ENCODE measurements at places on chromosomes 7 and 10.
A peak's percentile ranks its signal among the peaks of the same experiment; 100 is the strongest.

GRCh38 chr7:21543528-21544302 is 876 bp downstream of the DNAH11 start:
- DNase-seq: no peak

- no peak for DNase-seq
Measured at GRCh38 chr7:12638851-12639456, 48.5 kb upstream of the ARL4A start.

DNA sequence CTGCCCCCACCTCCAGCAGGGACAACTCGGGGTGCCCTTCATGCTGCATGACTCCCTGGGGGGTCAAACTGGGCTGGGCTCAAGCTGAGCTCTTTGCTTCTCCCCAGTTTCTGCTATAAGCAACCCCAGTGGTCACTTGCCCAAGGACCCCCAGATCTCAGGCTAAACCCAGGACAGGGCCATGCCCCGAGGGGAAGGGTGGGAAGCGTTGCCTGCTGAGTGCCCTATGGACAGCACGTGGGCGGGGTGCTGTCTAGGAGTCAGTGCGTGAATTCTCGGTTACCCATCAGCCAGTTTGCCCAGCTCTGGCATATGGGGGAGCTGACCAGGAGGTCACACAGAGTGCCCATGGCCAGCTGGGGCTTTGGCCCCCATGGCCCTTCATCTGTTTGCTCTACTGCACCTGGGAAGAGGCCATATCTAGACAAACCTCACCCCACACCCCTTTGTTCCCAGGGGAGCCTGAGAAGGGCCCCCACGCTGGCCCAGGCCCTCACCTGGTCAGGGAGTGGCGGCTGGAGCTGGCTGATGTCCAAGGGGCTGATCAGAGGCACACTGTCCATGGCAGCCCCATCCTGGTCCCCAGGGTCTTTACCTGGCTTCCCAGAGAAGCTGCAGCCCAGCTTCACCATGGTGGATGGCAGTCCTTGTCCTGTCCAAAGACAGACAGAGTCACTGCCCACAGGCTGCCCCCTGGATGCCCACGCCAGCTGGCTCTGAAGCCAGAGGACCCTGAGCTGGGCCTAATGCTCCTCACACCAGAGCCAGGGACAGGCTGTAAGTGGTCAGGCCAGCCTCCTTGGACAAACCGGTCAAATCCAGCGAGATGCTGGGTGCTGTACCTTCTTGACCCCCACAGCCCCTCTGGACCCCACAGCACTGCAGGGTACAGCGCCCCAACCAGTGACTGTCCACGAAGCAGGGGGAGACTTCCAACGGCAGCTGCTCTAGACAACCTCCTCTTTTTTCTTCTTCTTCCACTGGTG is 8.0 kb downstream of the CALY start:
- DNase-seq: no peak

DNA sequence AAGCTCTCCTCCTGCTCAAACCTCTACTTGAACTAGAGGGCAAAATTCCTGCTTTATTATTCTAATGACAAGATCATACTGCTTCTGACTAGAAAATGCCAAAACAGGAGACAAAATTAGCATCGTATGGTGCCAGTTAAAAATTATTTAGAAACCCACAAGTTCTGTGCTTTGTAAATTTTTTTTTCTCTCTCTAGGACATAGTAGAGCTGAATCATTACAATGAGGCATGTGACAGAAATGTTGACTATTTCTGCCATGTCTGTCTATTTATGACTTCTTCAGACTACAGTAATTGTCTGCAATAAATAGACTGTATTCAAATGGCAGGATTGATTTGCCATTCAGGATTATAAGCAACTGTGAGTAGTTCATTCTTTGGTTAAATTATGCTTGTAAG is 335.8 kb downstream of the PRPF18 start:
- DNase-seq: no peak

- no peak for DNase-seq
Measured at GRCh38 chr7:116232350-116232749, 22.0 kb downstream of the TES start.

- DNase-seq: peak; percentile 45
Measured at GRCh38 chr10:22251751-22252223, 34.0 kb upstream of the EBLN1 start.

DNA sequence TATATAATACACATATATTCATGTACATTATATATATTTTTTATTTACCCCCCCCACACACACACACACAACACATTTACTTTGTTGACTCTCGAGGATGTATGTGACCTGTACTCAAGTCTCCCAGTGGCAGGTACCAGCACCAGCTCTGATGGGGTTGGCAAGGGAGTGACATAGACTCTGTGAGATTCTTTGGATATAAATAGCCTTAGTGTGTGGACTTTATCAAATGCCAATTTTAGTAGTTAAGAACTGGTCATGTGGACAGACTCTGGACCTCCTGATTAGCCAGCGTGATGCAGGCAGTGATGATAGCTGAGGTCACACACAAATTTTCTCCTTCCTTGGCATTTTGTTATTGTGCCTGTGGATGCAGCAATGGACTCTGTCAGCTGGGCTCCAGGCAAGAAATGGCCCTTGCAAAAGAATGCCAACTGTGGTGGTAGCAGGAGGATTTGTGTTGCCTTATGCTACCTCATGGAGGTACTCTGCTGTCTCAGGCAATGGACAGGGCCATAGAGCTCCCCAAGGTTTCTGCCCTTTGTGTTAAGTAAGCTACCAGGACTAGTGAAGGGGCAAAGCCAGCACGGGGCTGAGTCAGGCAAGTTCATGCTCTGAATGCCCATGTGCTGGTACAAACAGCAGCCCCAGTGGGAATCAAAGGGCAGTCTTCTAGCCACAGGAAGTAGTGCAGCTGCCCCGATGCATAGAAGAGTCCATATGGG is 224.6 kb upstream of the ZWINT start:
- DNase-seq: no peak

DNA sequence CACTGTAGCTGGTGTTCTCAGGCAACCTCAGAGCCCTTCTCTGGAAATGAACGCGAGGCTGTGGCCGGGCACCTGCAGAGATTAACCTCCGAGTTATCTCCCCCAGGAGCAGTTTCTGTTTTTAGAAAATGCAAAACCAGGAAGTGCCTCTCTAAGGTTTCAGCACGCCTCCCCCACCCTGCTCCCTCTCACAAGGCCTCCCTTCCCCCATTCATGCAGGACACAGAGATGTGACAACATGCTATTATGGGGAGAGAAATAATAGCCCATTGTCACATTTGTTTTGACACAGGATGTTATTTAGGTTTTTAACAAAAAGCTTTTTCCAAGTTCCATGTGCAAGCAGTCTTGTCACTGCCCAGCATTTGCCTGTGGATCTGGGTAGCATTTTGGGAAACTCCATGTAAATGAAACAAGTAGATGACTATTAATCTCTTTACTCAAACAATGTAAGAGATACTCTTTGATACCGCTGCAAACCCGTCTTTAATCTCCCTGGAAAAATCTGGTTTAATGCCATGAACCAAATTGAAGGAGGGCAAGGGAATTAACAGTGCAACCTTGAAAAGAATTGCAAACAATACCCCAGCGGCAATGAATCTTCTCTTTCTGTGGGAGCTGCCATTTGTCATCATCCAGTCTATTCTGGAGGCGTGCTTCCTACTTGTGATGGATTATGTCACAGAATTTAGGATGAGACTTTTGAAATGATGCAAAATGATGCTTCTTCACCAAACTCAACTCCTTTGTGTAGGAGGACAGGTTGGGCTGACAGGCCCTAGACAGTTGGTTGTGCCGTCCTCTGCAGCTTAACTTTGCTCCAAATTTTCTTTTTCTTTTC is 86.5 kb upstream of the NMT2 start:
- DNase-seq: peak; percentile 15

GRCh38 chr10:75672842-75673241 is 241.4 kb downstream of the LRMDA start:
- no peak for DNase-seq

- DNase-seq: no peak
Measured at GRCh38 chr10:24223953-24224352, 15.0 kb downstream of the KIAA1217 start.

DNA sequence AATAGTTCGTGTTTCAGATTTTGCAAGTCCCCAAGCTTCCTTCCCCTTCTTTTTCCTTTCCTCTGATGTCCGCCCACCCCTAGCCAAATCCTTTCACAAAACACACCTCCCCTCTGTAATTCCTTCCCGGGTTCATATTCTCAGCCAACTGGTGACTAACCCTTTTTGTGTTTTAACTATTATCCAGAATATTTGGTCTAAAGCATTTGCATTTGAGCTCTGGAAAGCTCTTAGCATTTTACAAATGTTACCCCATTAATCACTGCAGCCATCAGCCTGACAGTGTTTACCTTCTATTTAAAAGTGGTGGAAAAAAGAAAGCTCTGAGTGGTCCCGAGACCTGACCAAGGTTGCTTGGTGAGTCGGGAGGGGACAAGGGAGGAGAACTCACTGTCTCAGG is 139.0 kb downstream of the CREB5 start:
- DNase-seq: no peak

DNA sequence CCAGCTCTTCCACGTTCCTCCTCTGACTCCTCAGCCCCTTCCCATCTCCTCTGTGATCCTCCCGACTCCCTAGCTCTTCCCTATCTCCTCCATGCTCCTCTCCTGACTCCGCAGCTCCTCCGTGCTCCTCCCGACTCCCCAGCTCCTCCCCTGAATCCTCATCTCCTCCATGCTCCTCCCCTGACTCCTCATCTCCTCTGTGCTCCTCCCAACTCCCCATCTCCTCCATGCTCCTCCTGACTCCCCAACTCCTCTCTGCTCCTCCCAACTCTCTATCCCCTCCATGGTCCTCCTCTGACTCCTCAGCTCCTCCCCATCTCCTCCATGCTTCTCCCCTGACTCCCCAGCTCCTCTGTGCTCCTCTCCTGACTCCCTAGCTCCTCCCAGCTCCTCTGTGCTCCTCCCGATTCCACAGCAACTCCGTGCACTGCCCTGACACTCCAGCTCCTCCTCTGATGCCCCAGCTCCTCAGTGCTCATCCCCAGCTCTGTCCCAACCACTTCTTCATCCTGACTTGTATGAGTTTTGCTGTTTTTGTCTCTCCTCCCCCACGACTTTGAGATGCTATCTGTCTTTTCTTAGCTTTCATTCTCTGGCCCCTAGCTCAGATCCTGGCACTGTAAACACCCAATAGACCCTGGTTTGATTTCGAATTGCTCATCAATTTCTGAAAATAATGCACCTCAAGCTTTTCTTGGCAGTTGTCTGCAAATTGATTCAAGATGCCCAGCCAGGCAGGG is 38.3 kb downstream of the OAT start:
- no peak for DNase-seq

GRCh38 chr10:97796651-97797050 is 24.9 kb upstream of the SFRP5 start:
- DNase-seq: no peak

DNA sequence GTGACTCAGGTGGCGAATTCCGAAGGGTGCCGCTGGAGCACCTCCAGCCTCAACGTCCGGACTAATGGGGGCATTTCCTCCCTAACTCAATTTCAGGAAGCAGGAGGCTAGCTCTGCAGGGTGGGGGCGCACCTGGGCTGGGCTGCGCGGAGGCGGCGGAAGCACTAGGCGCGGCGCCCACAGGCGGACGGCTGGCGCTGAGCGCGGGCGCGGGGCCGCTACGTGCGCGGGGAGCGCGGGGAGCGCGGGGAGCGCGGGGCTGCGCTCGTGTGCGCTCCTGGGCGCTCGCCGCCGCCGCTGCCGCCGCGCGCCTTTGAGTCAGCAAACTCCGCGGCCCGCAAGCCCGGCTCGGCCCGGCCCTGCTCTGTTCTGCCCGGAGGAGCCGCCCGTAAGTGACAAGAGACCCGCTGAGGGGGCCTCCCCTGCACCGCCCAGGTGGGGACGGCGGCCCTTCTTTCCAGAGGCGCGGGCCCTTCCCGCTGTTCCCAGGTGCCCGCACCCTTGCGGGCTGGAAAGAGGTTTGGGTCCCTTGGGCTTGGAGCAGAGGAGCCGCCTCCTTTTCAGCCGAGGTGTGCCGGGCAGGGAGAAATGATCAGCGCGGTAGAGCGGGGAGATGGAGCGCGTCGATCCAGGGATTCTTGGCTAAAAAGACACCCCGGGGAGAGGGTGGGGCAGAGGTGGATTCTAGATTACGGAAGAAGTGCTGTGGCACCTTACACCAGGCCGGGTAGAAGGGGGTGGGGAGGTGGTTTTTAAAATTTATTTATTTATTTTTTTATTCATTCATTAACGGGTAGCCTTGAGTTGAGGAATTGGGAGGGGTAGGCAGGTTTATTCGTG is at the start of gene SNX10:
Gene SNX10, plus strand, starts transcription at position 164 of the 840 bp plus-strand sequence. CDS start 54,581 bp downstream, outside the sequence.
- peak; percentile 55 for DNase-seq

- no peak for DNase-seq
Measured at GRCh38 chr7:463362-463781, 56.3 kb downstream of the PDGFA start.

- no peak for DNase-seq
Measured at GRCh38 chr7:47502240-47502877, 79.6 kb downstream of the TNS3 start.

- DNase-seq: no peak
Measured at GRCh38 chr7:120860156-120860555, 2.2 kb upstream of the TSPAN12 start.

- DNase-seq: no peak
Measured at GRCh38 chr10:78424723-78425122, 391.1 kb downstream of the RPS24 start.

GRCh38 chr10:6347391-6347951 is 144.7 kb downstream of the PFKFB3 start:
- DNase-seq: peak; percentile 43

DNA sequence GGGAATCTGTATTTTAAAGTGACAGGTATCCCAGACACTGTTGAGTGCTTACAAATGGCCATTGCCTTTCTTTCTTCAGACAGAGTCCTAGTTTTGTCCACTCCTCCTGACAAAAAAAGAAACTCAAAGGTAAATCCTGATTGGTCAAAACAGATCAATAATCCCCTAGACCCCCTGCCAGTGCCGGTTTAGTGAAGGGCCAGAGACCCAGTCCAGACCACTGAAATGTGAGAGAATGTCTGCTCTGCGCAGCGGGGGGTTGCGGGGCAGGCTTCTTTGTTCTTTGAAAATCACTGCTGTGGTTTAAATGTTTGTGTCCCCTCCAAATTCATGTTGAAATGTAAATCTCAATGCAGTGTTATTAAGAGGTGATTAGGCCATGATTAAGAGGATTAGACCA is 177.7 kb upstream of the GPR26 start:
- DNase-seq: no peak

DNA sequence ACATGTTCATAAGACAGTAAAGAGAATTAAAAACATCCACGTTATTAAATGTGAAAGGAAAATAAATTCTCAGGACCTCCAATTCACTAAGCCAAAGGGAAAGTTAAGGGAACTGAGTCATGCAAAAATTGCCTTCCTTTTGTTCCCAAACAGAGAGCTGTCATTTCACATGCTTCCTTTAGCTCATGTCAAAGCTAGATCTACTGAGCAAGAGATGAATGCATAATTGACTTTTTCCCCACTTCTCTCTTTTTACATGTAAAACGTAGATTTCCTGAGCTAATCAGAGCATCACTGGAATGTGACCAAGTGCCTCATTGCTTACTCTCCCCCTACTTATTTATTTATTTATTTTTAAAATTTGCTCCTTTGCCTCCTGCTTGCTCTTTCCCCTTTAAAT is 129.1 kb upstream of the AMPH start:
- no peak for DNase-seq
